ENCODE measurements at places on chromosomes 1 and 21. TPM values are rescaled to one million over a fixed set of nuclear protein-coding genes. Genes with fewer than 3 reads are reported as not detected.

GRCh38 chr1:218916720-218917119 is 257.0 kb upstream of the LYPLAL1 start:
- no peak for DNase-seq

GRCh38 chr1:219713981-219714381 is 101.1 kb upstream of the ZC3H11B start:
- no peak for DNase-seq

DNA sequence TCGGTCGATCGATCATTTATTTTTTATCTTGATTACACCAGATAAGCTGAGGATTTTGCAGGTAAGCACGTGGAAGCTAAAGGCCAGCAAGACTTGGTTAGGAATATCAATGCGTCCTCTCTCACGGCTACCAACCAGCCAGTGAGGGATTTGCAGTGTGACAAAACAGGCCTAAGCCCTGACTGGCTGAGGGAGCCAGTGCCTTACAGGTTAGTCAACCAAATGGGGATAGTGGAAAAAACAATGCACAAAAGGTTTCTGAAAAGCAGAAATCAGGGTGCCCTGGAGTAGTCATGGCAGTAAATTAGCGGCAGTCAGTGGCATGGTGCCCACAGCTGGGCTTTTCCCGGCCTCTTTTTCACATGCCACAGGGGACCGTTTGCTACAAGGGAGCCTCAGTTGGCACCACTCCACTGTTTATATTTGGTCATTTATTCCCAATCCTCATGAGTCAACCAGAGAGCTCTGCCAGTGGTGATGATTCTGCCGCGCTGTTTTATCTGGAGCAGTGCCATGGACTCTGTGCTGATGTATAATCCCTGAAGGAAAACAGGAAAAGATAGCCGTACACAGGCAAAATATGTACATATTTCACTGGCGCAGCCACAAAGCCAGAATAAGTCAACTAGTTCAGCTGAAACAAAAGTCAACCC is 167.6 kb downstream of the RHOU start:
- DNase-seq, result no peak

Gene FMO5
- 3.1 TPM for total RNA-seq

- no peak for DNase-seq
Measured at GRCh38 chr1:240998024-240998423, 359.0 kb downstream of the RGS7 start.

- no peak for DNase-seq
Measured at GRCh38 chr1:245956225-245956624, 550.9 kb downstream of the SMYD3 start.

GRCh38 chr1:78577257-78578100 is 42.8 kb upstream of the IFI44L start:
- DNase-seq, result no peak

DNA sequence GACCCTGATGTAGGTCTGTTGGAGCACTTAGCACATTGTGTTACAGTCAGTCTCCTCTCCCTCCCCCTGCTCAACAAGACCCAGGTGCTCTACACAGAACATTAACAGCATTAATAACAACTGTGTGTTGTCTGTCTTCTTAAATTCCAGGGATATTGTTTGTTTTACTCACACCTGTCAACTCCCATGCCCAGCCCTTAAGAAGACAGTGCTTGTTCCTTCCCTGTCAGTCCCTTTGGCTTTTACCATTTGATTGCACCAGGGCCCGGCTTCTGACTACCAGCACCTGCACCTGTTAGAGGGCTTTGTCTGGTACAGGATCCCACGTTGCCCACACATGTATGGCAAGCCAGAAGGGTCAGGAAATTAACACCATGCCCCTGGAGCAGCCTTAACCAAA is 11.7 kb downstream of the RIMKLA start:
- no peak for DNase-seq

- DNase-seq, result no peak
Measured at GRCh38 chr1:25710583-25711347, 89.2 kb upstream of the SELENON start.

- DNase-seq, result no peak
Measured at GRCh38 chr21:44650973-44651675, 3.3 kb downstream of the KRTAP12-4 start.

Gene TRAF3IP3
- 2.8 TPM for total RNA-seq

- DNase-seq, result no peak
Measured at GRCh38 chr1:245952383-245953026, 554.6 kb downstream of the SMYD3 start.

- no peak for DNase-seq
Measured at GRCh38 chr21:44255511-44255981, 6.2 kb downstream of the DNMT3L start.

- DNase-seq, result no peak
Measured at GRCh38 chr1:62230718-62231117, 36.1 kb downstream of the L1TD1 start.

Gene OR2T2
- total RNA-seq, result not detected

DNA sequence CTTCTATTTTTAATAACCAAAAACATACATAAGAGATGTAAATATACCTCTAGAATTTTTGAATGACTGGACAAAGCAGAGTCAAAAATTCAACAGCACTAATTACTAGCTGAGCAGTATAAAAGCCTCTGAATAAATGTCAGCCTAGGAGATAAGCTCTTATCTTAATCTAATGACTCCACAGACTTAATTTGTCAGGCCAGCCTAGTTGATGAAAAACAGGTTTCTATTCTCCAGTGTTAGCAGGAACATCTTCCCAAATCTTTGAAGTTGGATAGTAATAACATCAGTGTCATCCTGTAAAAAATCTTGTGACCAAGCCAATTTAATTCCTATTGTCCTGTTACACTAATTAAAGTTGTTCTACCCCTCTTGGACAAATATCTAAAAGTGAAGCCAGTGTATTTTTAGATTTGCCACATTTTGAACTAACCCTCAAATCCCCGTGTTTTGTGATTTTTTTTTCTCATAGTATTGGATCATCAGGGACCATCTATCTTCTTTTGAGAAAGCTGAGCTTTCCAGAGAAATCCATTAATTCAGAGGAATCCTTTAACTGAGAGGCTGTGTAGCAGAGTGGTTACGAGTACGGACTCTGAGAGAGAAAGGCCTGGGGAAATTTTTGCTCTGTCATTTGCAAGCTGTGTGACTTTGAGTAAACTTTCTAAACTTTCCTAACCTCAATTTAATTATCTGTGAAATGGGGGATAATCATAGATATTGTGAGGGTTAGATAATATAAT is 41.2 kb downstream of the LMO4 start:
- no peak for DNase-seq

Gene RALGPS2
- 57.6 TPM for total RNA-seq

GRCh38 chr1:44353604-44354003 is 1.5 kb downstream of the ERI3 start:
- no peak for DNase-seq

- no peak for DNase-seq
Measured at GRCh38 chr1:207217778-207218511, 103.5 kb upstream of the CD55 start.

DNA sequence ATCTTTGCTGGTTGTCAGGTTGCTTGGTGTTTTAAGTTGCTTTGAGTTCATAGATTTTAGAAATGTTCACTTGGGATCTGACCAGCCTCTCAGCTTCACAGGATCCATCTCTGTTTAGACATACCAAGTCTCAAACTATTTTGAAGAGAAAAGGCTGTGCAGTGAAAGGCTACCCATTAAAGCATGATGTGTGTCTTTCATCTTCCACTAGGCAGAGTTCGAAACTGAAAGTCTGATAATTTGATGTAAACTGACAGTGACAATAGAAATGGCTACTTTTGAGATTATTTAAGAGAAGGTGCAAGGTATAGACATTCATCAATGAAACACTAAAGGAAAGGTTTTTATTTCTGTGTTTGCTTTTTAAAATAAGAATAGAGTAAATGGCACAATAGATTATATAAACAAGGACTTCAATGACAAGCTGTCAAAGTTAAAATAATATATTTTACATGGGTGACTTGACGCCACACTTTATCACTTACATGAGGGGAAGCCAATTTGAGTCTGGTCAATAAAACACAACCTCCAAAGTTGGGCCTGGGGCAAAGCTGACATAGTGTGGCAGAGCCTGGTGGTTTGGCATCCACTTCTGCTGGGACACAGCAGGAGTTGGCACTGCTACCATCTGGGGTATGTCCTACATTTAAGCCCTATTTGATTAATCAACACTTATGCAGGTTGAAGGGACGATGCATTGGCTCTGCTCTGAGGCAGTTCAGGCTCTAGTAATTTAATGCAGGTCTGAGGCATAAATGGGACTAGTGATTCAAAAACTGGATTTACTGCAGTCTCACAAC is 197.7 kb downstream of the CRB1 start:
- peak; percentile 57 for DNase-seq
